ENCODE measurements at places on chromosomes 16 and 17.
A peak's percentile ranks its signal among the peaks of the same experiment; 100 is the strongest.

- no peak for DNase-seq
These were observed 45.6 kb downstream of the TMC6 start for GRCh38 chr17:78082988-78083387.

DNA sequence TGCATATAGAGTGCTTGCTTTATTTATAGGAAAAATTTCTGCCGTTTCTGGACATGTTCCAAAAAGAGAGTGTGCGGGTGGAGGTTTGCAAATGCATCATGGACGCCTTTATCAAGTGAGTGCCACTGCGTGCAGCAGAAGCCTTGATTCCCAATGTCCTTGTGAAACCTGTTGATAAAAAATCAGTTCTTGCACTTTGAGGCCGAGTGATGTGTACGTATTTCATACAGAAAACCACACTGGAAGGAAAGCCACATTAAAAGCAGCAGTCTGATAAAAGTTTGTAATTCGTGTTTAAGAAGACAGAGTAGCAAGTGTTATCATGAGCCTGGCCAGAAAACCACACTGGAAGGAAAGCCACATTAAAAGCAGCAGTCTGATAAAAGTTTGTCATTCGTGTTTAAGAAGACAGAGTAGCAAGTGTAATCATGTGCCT, 78.0 kb downstream of the KNOP1 start:
- no peak for DNase-seq

DNA sequence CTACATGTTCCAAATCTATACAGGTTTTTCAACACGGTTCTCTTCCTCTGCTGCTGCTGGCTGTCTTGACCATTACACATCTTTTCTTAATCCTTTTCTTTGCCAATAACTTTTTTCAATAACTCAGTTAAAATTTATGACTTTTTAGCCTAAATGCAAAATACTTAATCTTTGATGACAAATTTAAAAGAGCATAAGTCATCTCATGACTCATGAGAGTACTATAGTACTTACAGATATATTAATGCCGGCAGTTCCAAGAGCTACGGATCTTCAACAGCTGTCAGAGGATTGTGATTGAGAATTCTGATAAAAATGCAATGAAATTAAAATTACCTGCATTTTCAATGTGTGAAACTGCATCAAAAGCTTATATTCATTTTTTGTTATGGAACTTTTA, 105.5 kb downstream of the KPNA2 start:
- no peak for DNase-seq

DNA sequence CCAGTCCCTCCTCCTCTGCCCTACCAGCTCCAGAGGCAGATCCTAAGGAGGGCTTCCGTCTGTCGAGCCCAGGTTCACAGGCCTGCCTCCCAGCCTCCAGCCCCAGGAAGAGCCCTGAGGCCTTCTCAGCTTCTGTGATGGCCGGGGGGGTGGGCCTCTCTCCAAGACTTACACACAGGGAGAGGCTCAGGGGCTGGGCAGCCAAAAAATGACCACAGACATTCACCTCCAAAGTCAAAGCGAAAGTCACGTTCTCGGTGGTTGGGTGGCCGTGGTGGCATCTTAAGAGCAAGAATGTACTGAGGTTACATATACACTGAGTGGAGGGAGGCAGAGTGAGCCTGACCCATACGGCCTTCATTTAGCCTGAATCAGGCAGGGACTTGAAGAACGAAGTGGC, 119.1 kb downstream of the CCDC182 start:
- DNase-seq: no peak

GRCh38 chr16:57801098-57801808, 1.0 kb downstream of the KIFC3 start:
- peak; percentile 35 for DNase-seq

- DNase-seq: no peak
These were observed 5.6 kb upstream of the HSBP1 start for GRCh38 chr16:83802135-83802534.

DNA sequence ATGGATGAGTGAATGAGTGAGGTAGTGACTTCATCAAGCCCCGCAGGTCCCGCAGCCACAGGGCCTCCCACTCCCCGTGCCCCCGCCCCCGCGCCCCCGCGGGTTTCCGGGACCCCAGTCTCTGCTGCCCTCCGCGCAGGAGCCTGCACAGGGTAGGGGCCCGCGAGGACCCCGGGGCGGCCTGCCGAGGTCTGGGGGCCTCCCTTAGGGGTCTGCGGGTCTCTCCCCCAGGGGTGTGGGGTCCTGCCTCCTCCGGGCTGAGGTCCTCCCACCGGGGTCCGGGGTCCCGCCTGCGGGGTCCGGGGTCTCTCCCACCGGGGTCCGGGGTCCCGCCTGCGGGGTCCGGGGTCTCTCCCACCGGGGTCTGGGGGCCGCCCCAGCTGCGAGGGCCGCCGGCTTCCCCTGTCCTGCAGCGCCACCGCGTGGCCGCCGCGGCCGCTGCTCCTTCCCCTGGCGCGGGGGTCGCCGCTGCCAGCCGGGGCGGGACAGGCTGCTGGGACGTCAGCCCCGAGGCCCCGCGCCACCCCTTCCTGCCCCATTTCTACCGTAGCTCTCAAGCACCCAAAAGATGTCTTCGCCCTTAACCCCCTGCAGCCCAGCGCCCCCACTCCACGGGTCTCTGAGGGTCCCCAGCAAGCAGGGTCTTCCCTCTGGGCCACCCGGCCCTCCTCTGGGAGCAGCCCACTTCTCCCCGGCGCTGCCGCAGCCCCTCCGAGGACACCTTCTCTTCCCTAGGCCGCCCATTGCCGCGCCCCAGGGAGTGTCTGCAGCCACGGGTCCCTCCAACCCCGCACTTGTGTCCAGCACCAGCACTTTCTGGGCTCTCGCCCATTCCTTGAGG, 10.4 kb upstream of the CHMP6 start:
- peak; percentile 83 for DNase-seq
